HepG2 (cell line): ENCODE measurements at places on chromosomes 13 and 19. TPM values are rescaled to one million over a fixed set of nuclear protein-coding genes. Genes with fewer than 3 reads are reported as not detected.

The COMP gene
- total RNA-seq = 0.04 TPM in 1 of 2 replicates, not detected in the other

DNA sequence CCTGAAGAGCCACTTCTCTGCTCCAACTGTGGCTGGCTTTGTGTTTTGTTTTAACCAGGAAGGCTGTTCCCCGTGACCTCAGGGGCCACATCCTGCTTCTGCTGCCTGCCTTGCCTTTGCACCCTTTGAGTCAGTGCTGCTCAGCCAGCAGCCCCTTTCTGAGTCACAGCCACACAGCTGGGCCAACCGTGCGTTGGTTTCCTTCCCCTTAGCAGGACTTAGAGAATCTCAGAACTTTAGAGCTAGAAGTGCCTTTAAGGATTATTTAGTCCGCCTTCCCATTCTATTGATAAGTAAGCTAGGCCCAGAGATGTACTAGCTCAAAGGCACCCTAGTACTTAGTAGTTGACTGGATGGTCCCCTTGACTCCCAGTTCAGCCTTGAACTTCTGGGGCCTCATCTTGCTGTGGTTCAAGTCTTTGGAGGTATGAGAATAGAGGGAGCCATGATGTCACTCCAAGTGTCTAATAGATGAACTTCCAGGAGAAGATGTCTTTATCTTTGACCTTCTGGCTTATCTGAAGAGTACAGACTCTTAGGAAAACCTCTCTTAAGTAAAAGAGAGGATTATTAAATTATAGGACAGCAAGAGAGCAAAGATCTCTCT, 8.0 kb downstream of the RGCC start:
- H3K36me3 ChIP-seq = no peaks in the 10 kb centered on the region
- no peaks in the 10 kb centered on the region for H3K27me3 ChIP-seq
- no peak for DNase-seq
- no peak overlapping the region for H3K27ac ChIP-seq

DNA sequence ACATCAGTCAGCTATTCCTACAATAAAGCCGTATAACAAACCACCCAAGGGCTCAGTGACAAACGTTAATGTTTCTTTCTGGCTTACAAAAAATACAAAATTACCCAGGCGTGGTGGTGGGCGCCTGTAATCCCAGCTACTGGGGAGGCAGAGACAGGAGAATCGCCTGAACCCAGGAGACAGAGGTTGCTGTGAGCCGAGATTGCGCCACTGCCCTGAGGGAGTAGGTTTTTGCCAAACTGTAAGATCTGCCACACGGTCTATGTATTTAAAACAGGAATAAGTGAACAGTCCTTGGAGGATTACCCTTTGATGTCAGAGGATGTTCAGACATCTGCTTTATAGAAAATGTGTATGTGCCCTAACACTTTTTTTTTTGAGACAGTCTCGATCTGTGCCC, 105.8 kb downstream of the DPF1 start:
- H3K27me3 ChIP-seq = no peaks in the 10 kb centered on the region
- H3K4me1 ChIP-seq = no peaks in the 10 kb centered on the region
- DNase-seq = no peak
- peaks cover 24% of the 10 kb centered on the region; the same call in 2 of the 3 replicates for H3K36me3 ChIP-seq

GRCh38 chr19:2260341-2260805, 4.2 kb upstream of the JSRP1 start:
- H3K4me3 ChIP-seq = no peak overlapping the region
- H3K27me3 ChIP-seq = peaks cover 3% of the 10 kb centered on the region
- peaks cover 54% of the 10 kb centered on the region for H3K4me1 ChIP-seq
- no peak overlapping the region for H3K27ac ChIP-seq
